Neural progenitor cell (in vitro differentiated cells): ENCODE measurements at places on chromosomes 1 and 21.

DNA sequence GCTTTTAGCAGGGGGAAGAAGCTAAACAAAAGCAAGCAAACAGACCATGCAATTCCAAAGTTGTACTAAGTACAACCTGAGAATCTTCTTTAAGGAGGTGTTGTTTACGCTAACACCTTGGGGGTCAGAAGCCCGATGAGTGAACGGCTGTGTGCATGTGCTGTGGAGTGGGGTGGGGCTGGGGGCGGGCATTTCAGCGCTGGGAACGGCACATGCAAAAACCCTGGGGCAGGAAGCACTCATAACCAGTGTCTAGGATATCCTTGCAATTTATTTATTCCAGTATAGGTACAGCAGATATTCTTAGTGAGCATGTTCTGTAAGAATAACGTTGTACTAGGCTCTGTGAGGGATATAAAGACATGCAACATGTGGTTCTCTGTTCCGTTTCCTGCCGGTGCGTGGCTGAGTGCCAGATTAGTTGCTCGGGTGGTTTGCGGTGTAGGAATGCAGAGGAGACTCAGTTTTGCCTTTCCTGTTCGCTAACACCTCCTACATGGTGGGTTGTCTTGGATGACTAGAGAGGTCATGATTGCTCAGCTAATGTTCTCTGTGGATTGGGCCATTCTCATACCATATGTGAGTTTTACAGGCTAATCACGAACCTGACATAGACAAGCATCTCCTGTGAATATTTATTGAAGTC is 3.7 kb downstream of the FASLG start:
- DNase-seq: no peak

DNA sequence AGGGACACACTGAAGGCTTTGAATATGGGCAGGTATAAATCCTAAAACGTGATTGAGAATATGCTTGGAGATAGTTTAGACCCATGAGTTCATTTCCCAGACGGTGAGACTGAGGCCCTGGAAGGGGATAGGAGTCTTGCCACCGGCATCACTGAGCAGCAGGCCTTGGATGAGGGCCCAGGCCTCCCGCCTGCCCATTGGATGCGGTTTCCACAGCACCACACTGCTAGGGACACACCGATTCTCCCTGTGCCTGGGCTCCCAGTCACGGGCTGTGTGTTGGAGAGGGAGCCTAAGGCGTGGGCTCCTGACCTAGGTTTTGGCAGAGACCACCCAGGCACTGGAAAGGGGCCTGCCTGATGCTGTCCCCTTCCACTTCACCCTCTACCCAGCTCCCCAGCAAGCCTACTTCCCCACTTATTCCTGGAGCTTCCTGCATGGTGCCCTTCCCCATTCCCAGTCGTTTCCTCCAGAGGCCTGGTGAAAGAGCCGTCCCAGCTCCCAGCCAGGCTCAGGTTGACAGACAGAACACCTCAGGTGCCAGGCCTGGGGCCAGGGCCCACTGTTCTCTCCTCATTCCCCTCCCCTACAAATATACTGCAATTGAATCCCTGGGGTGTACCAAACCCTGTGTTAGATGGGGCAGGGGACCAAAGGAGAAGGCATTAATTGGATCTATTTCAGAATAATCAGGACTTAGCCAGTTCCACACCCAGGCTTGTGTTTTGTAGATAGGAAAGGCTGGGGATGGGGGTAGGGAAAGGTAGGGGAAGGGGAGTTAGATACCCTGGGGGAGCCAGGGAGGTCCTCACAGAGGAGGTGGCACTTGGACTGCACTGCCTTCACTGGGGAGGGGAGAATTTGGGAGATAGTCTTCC is 3.4 kb downstream of the FOXO6 start:
- DNase-seq: no peak

DNA sequence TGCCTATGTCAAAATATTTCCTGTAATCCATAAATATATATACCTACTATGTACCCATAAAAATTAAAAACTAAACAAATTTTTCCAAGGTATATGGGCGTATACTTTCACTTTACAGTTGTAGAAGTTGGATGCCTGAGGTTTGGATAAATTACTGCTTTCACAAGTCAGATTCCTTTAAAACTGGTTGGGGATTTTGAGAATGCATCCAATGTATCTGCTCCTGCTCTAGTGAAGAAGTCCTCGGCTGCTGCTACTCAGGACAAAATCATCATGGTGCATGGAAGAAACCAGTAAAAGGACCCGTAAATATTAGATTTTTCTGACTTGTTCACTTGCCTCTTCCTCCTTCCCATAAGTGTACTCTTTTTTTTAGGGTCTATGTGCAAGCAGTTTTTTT is 841.1 kb downstream of the USP25 start:
- no peak for DNase-seq

- peak; percentile 69 for DNase-seq
Observed at GRCh38 chr21:14259747-14260146, 43.8 kb downstream of the RBM11 start.

- peak; percentile 54 for DNase-seq
Observed at GRCh38 chr1:67214420-67215174, 48.3 kb downstream of the IL23R start.

GRCh38 chr1:175889848-175890247 is 146.5 kb upstream of the TNR start:
- DNase-seq: no peak

DNA sequence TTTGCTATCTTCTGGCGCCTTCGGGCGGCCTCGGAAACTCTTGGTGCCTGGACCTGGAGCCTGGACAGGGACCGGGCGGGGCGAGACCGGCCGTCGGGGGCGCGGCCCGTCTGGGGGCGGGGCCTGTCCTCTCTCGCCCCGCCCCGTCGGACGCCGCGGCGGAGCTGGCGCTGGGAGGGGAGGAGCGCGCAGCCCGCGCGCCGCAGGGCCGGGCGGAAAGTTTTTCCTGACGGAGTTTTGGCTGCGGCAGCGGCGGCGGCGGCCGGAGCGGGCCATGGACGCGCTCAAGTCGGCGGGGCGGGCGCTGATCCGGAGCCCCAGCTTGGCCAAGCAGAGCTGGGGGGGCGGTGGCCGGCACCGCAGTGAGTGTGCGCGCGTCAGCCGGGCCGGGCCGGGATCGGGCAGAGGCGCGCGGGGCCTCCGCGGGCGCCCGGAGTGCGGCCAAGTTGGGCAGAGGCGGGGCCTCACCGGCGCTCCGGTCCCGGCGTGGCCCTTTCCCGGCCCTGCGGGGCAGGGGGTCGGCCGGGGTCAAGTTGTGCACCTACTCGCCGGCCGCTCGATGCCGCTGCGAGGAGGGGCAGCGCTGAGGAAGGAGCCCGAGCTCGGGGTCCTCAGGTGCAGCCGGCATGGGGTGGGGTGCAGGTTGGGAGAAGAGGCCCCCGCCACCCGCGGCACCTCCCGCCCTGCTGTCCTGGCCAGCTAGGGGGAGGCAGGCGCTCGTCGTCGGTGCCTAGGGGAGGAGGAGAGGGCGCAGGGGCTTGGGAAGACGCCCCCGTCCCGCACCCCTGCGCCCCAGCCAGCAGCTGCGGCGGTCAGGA is at the start of gene LDLRAP1:
LDLRAP1 (plus strand) TSS at position 182 of the 818 bp plus-strand sequence; CDS start at position 275, 93 bp downstream.
- peak; percentile 90 for DNase-seq

GRCh38 chr1:3888301-3888700 is 11.8 kb downstream of the C1orf174 start:
- DNase-seq: no peak

- DNase-seq: peak; percentile 13
Observed at GRCh38 chr1:1777583-1777899, 729 bp downstream of the NADK start.

GRCh38 chr1:86429835-86430234 is 5.9 kb downstream of the CLCA2 start:
- no peak for DNase-seq

DNA sequence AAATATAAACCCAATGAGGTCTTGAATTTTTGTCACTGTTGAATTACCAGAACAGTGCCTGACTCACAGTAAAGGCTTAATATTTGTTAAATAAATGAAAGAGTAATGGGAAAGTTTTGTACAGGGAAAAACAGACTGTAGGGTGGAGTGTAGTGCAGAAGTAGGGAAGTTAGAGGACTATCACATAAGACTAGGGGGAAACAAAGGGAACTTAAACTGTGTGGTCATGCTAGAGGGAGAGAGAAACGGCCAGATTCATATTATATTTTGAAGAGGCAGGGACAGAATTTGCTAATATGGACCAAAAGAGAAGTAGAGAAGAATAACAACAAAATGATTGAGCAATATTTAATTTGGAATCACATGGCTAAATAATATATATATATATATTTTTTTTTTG is 14.8 kb downstream of the CTSK start:
- DNase-seq: no peak

DNA sequence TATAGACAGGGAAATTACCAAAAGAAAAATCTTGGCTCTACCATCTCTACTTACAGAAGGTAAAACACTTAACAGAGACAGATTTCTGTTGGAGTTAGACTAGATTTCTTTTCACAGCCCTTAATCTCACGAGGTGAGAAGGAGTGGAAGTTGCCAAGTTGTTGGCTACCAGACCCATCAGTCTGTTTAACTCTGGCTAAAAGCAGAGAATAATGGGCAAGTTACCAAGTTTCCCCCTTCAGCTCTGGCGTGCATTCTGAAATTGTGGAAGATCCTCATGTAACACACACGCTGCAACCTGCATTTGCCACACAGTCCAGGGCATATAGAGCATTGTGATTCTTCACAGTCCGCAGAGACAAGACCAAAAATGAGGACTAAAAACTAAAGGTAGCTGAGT is 49.3 kb downstream of the STX6 start:
- DNase-seq: no peak

GRCh38 chr1:156360534-156360933 is 8.5 kb upstream of the RHBG start:
- DNase-seq: no peak

GRCh38 chr1:39859859-39860812 is 23.2 kb downstream of the TRIT1 start:
- no peak for DNase-seq

DNA sequence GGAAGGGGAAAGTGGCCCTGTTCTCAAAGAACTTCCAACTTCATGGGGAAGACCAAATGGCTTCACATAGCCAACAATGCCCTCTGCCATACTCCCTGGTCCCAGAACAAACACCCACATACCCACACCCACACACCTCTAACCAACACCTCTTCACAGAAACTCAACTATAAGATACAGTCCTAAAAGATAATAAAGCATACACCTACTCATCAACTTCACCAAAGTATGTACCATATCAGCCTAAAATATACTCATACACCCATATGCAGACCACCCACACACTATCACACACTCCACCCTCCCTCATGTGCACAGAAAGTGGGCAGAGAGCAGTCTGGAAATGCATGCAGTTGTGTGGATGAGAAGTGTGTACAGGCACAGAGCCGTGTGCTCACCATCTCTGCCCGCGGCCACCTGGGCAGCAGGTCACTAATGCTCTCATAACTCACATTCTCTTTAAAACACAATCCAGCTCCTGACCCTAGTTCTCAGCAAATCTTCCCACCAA is 27.7 kb downstream of the IQGAP3 start:
- no peak for DNase-seq
